GM23248 (cell line): ENCODE measurements at places on chromosomes 4 and X. TPM values are rescaled to one million over a fixed set of nuclear protein-coding genes. Genes with fewer than 3 reads are reported as not detected.

The BTC gene
- not detected in 2 replicates for total RNA-seq

The AMOT gene
- 1.5 and 2.5 TPM in 2 replicates for total RNA-seq

The SYP gene
- total RNA-seq: 0.54 TPM in 1 of 2 replicates, not detected in the other

The TMEM271 gene
- total RNA-seq: not detected in 2 replicates

The PABPC5 gene
- total RNA-seq: 3.8 and 5.3 TPM in 2 replicates

The PHKA2 gene
- total RNA-seq: 9.1 and 9.9 TPM in 2 replicates

The FGF5 gene
- 13.4 and 15.5 TPM in 2 replicates for total RNA-seq

The PCDH18 gene
- 236 and 255 TPM in 2 replicates for total RNA-seq

The WFS1 gene
- 21.5 and 24.2 TPM in 2 replicates for total RNA-seq

The DSPP gene
- total RNA-seq: not detected in 2 replicates

The ANKRD17 gene
- total RNA-seq: 34.8 and 61.0 TPM in 2 replicates

The SSX2B gene
- total RNA-seq: not detected in 2 replicates

The PPEF2 gene
- total RNA-seq: not detected in 2 replicates

The HPGDS gene
- total RNA-seq: not detected in 2 replicates

The RPS6KA6 gene
- total RNA-seq: 5.4 and 6.2 TPM in 2 replicates

The ZCCHC18 gene
- 1.4 TPM in 1 of 2 replicates, not detected in the other for total RNA-seq

The TCEAL5 gene
- total RNA-seq: not detected in 2 replicates

The EGF gene
- total RNA-seq: 0.13 and 0.43 TPM in 2 replicates

The FAM9C gene
- not detected in 2 replicates for total RNA-seq

The CLTRN gene
- 0.13 and 0.43 TPM in 2 replicates for total RNA-seq

The TLR3 gene
- 0.38 and 0.54 TPM in 2 replicates for total RNA-seq

The TBC1D9 gene
- 14.4 and 18.3 TPM in 2 replicates for total RNA-seq

The CORIN gene
- total RNA-seq: 0.63 and 0.86 TPM in 2 replicates

The USP17L26 gene
- total RNA-seq: not detected in 2 replicates

The DDX60 gene
- total RNA-seq: 7.1 and 8.0 TPM in 2 replicates

The RGS12 gene
- total RNA-seq: 13.2 and 15.2 TPM in 2 replicates
